ENCODE measurements at places on chromosomes 11 and 22.

- DNase-seq: peak; percentile 29
These were observed 2.2 kb upstream of the RPS6KA4 start for GRCh38 chr11:64356498-64357411.

DNA sequence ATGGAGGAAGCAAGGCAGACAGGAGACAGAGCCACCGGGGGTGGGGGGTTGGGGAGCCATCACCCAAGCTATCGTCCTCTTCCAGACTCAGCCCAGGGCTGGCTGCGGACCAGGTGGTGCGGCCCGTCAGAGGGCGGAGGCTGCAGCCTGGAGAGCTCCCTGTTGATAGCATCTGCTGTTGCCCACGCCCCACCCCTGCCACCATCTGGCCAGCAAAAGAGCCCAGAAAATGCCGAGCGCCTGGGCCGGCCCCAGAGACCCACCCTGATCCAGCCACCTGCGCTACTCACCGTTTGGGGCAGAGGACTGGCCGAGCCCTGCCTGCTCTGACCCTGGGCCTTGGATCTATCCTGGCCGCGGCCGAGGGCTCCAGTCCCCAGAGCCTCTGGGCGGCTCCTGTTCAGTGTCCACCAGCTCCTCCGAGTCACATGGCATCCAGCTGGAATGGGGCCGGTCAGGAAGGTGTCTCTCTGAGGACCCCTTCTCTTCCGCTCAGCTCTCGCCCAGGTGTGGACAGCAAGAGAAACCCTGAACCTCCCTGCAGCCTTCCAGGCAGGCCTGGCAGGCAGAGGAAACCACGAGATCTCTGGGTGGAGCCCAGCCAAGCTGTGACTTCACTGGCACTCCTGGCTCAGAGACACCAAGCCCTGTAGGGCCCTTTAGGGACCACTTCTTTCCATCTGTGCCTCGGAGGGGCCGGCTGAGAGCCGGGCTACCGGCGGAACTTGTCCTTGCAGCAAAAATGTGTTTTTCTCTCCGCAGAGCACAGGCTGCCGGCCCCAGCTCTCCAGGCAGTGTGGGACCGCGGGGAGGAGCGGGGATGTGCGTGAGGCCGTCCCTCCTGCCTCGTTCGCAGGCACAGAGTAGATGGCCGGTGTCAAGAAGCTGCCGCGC lies at the start of gene MRGPRE:
Gene MRGPRE (minus strand): TSS at position 567 of the 894 bp plus-strand sequence. CDS start 3,618 bp downstream, outside the sequence.
- peak; percentile 14 for DNase-seq

- DNase-seq: no peak
These were observed 20.1 kb upstream of the KDM2A start for GRCh38 chr11:67098799-67099429.

GRCh38 chr11:62427630-62428233 lies 8.9 kb downstream of the SCGB1A1 start:
- peak; percentile 71 for DNase-seq

DNA sequence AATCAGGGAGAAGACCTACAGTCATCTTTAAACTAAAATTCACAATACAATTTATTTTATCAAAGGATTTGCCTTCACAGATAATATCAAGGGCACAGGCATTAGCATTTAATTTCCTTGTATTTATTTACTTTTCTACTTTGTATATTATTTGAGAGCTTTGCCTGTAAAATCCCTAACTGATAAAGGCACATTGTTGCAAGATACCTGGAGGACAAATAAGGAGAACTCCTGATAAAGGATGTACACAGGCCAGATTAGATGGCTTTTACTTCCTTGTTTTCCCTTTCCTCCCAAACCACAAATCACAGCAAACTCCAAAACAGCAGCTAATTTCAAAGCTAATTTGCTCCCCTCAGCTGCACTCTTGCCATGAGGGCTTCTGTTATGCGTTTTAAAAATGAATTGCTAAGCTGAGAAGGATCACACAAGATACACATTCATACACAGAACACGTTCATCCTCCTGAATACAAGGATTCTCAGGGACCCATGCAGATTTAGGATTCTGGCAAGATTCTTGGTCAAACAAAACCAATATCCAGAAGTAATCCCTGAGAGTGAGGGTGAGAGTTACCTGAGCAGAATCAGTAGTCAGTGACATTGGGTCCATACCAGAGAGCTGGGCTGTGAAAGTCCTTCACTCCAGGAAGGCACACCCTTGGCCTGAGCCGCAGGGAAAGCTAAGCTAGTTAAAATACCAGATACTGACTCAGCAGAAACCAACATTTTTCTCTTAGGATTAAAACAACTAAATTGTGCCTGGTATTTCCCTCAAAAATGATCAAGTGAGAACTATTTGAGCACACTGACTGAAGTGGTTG lies 100.3 kb upstream of the CLPB start:
- DNase-seq: peak; percentile 58

- no peak for DNase-seq
These were observed 15.8 kb downstream of the SBF1 start for GRCh38 chr22:50459016-50459415.
